SJCRH30 (cell line): ENCODE measurements at places on chromosomes 2 and 18.

GRCh38 chr2:56030901-56031300 lies 107.3 kb upstream of the EFEMP1 start:
- DNase-seq, result no peak

GRCh38 chr2:47208852-47209606 lies 53.9 kb upstream of the STPG4 start:
- DNase-seq, result peak; percentile 57

GRCh38 chr2:216090369-216090786 lies 8.7 kb downstream of the TMEM169 start:
- DNase-seq, result no peak

- DNase-seq, result no peak
Observed at GRCh38 chr2:137221797-137222492, 456.6 kb downstream of the THSD7B start.

- DNase-seq, result no peak
Observed at GRCh38 chr2:173043897-173044519, 31.6 kb upstream of the MAP3K20 start.

- no peak for DNase-seq
Observed at GRCh38 chr2:202009019-202009481, 24.6 kb upstream of the FZD7 start.

DNA sequence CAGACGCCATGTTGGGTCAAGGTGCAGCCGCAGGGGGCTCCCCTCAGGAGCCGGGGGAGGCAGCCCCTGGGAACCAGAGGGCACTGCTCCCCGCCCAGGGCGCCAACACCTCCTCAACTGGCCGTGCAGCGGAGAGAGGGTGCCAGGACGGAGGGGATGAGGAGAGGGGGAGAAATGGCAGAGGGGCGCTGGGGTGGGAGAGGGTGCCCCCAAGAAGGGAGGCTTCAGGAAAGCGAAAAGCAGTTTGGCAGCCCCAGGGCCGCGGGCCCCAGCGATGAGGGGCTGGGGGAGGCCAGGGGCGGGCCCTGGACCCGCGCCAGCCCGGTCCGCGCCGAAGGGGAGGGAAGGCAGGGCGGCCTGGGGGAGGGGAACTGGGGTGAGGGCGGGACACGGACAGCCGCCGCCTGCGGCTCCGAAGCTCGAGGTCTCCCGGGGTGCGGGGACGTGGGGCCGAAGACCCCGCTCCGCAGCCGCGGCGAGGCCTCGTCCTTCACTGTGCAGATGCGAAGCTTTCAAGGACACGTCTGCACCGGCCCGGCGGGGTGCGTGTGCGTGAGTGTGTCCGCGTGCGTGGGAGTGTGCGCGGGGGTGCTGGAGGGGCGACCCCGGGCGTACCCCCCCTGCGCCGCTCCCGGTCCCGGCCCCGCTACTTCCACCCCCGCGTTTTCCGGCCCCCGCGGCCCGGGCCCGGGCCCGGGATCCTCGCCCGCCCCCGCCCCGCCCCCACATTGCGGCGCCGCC lies 1.4 kb downstream of the DNMT3A start:
- peak; percentile 71 for DNase-seq

DNA sequence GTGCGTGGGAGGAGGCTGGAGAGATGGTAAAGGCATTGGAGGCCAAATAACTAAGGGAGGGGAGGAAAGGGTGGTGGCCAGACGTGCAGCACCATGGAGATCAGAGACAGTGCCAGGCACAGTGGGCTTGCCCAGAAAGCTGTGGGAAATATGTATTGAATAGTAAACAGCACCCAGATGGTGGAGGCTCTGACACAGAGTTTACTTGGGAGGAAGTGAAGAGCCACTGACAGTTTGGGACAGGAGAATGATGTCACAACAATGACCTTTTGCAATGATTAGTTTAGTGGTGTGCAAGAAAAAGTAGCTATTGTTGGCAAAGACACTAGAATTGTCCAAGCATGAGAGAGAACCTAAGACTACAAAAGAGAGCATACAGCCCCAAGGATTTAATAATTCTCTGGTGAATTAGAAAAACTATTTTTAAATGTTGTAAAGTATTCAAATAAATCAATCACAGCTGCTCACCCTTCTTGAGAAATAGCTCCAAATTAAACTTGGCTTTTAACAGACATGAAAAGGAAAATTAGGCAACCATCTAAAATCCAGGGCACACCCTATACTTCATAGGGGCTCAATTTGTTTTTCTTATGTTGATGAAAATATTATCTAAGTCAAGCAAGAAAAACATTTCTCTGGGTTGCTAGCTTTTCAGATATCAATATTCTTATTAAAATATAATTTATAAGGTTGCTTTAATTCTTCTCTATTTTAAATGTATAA lies 458.7 kb upstream of the HNRNPA3 start:
- DNase-seq, result no peak
